ENCODE measurements at places on chromosomes 1 and 21. TPM values are rescaled to one million over a fixed set of nuclear protein-coding genes. Genes with fewer than 3 reads are reported as not detected.

Gene RNU11
- not detected for total RNA-seq

Gene TRIM17
- 1.4 TPM for total RNA-seq

Gene FCER1G
- total RNA-seq = 0.93 TPM

Gene PHLDA3
- 16.6 TPM for total RNA-seq

Gene SLFNL1
- total RNA-seq = not detected

Gene SYT14
- not detected for total RNA-seq

Gene TMEM54
- 0.78 TPM for total RNA-seq

Gene SPRR2A
- total RNA-seq = not detected

Gene VWA1
- 5.5 TPM for total RNA-seq

Gene BCAR3
- total RNA-seq = 0.29 TPM

Gene OR2M3
- not detected for total RNA-seq

Gene CFHR2
- total RNA-seq = not detected

Gene NT5C1A
- total RNA-seq = 2.8 TPM

Gene E2F2
- total RNA-seq = 33.5 TPM

Gene DPT
- not detected for total RNA-seq

Gene MTF1
- total RNA-seq = 35.3 TPM

Gene HES3
- total RNA-seq = not detected

Gene PTPRC
- total RNA-seq = 516 TPM

Gene CCDC181
- total RNA-seq = not detected

Gene CD52
- 411 TPM for total RNA-seq

Gene KRTAP12-2
- not detected for total RNA-seq

Gene MMEL1
- 0.86 TPM for total RNA-seq

Gene RGS8
- total RNA-seq = not detected

Gene TRAF3IP3
- 384 TPM for total RNA-seq

Gene RHOU
- total RNA-seq = 0.49 TPM

Gene FMOD
- total RNA-seq = 4.1 TPM

Gene LEMD1
- total RNA-seq = not detected

Gene S100A5
- 1.3 TPM for total RNA-seq

Gene KRTAP10-2
- not detected for total RNA-seq

Gene CNIH3
- 1.4 TPM for total RNA-seq

Gene FAM110D
- not detected for total RNA-seq

Gene PLA2G2F
- total RNA-seq = not detected

Gene RNU5D-1
- total RNA-seq = not detected

Gene PDC
- total RNA-seq = not detected

Gene LCE1D
- total RNA-seq = not detected

Gene APOBEC4
- total RNA-seq = not detected

Gene KRTAP21-2
- total RNA-seq = not detected

Gene CHODL
- not detected for total RNA-seq

Gene FCRL5
- total RNA-seq = not detected

Gene ICOSLG
- 6.4 TPM for total RNA-seq

Gene OR14K1
- not detected for total RNA-seq

Gene FAM163A
- not detected for total RNA-seq

Gene MIXL1
- total RNA-seq = not detected

Gene RPS6KC1
- total RNA-seq = 7.2 TPM

Gene DDAH1
- not detected for total RNA-seq

Gene GPR89B
- 15.2 TPM for total RNA-seq

Gene TMEM81
- 2.6 TPM for total RNA-seq

Gene TCHH
- not detected for total RNA-seq

Gene ADORA3
- total RNA-seq = 0.20 TPM

Gene CSF3R
- total RNA-seq = 0.24 TPM

Gene OR4F29
- total RNA-seq = not detected

Gene RGS4
- total RNA-seq = not detected

Gene WNT4
- not detected for total RNA-seq

Gene FAM229A
- total RNA-seq = 4.0 TPM

Gene INKA2
- total RNA-seq = 1.3 TPM

Gene DNAI4
- 3.2 TPM for total RNA-seq

Measured in activated T-helper 1 cell treated with anti-CD3 and anti-CD28 coated beads, Interleukin-12 subunit alpha, Interleukin-12 subunit beta, Interleukin-2, Interleukin-4 antibody, amounts not matched to agents 30 ng/mL and 10 ng/mL and 1 ng/mL, durations not matched to agents 14 hours and 24 hours and 36 hours (primary cell).